ENCODE measurements at places on chromosomes 3 and 15. TPM values are rescaled to one million over a fixed set of nuclear protein-coding genes. Genes with fewer than 3 reads are reported as not detected.

- peak; percentile 55 for DNase-seq
- H3K27ac ChIP-seq: peak overlapping the region; percentile 1
- H3K27me3 ChIP-seq: no peaks in the 10 kb centered on the region
- H3K36me3 ChIP-seq: no peaks in the 10 kb centered on the region
These were observed 39.2 kb upstream of the POLR2M start for GRCh38 chr15:57667171-57667849.

Gene CPLX3
- total RNA-seq: 0.29 TPM

DNA sequence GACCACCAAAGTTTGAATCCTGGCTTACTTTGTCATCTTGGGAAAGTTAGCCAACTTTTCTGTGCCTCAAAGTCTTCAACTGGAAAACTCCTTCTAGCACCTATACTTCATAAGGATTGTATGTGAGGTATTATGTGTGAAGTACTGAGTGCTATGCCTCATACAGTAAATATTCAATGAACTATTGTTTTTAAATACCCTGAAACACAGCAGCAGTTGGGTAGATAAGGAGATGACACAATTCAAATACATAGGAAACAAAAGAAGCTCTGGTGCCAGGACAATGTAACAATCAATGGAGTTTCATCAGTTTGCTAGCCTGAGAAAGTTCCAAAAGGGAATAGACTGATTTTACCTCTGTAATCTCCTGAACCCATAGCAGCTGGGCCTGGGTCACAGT is 43.3 kb downstream of the TUBGCP4 start:
- H3K4me1 ChIP-seq: no peaks in the 10 kb centered on the region
- no peak for DNase-seq
- no peaks in the 10 kb centered on the region for H3K27me3 ChIP-seq
- peaks cover 31% of the 10 kb centered on the region for H3K36me3 ChIP-seq
- H3K4me3 ChIP-seq: no peak overlapping the region

Gene FMN1
- total RNA-seq: 5.5 TPM

Gene LEKR1
- total RNA-seq: 5.1 TPM

Measured in Calu3 (cell line).